Neuronal stem cell (in vitro differentiated cells): ENCODE measurements at places on chromosomes 5 and 9.

DNA sequence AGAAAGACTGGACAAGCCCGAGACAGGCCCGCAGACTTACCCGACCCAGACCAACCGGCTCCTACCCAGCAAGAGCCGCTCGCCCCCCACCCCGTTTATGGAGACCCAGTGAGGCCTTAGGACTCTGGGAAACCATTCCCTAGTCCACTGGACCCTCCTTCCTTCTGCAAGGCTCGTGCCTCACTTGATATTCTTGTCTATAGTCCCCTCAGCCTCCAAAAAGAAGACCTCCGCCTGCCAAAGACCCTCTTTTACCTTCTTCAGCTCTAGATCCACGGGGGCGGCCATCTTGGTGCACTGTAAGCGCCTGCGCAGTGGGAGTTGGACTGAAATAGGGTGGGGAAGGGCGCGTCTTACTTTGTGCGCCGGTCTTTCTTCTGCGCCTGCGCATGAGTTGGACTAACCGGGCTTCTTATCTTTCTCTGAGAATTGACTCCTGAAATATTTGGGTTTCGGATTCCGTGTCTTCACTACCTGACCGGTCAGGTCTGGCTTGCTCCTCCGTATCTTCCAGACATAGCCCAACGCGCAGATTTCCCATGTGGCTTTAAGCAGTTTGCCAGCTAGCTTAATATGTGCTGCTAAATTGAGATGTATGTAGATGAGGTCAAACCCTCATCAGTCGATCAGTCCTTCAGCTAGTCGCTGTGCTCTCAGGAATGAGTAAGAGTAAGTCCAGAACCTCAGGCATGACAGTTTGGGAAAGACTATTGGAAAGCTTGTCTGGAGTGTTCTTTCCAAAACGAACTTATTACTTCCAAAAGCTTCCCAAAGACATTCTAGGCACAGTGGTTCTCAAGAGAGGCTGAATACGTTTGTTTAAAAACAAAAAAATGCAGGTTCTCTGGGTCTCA, at the start of gene PFDN1:
Gene PFDN1, minus strand, starts transcription at position 316 of the 854 bp plus-strand sequence. Its CDS starts 28 bp downstream, at position 288.
- DNase-seq: peak; percentile 95

DNA sequence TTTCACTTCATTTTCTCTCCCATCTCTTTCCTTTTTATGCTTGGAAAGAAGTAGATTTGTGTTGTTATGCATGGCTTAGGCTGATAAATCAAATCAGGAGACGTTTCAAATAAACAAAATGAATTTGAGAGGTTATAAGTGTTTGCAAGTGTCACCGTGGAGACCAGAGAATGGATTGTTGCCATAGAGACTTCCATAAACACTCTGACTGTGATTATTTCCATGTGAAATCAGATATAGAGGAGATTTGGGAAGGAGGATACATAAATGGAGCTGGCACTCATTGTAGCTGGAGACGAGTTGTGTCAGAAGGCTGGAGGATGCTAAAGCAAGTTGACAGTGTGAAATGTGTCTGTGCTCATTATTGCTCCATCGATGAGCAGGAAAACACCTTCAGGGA, 84.2 kb upstream of the PCSK1 start:
- no peak for DNase-seq

DNA sequence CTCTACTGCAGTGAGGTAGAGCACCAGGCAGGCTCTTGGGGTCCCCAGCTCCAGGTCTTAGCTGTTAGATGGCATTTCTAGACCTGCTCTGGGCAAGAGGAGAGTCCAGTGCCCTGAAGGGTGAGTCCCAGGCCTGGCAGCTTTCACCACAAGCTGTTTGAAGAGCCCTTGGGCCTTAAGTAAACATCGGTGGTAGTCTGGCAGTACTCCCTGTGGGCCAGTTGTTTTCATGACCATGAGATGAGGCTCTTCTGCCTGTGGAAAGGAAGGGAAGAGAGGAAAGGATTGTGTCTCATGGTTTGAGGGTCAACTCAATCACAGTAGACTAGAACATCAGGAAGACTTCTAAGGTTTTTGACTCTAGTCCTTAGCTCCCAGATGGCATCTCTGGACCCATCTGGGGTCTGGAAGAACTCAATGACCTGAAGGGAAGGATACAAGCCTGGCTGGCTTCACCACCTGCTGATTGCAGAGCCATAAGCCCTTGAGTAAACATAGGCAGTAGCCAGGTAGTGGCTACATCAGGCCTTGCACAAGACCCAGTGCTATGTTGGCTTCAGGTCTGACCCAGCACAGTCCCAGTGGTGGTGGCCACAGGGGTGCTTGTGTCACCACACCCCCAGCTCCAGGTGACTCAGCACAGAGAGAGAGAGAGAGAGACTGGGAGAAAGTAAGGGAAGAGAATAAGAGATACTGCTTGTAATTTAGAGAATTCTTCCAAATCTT, 114.3 kb upstream of the PCSK5 start:
- no peak for DNase-seq

DNA sequence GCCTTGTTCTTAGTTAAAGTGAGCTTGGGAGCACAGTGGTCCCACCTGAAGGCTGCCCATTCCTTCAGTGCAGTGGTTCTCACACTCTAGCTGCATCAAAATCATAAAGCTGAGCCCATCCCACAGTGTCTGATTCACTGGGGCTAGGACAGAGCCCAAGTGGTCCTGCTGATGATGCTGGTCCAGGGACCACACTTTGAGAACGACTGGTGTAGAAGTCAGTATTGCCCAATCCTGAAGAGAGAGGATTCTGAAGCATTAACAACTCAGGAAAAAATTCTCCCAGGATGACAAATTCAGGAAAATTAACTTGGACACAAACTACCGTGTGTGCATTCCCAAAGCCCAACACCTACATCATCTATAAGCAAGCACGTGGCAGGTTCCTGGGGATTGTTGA, 176.2 kb downstream of the GABBR2 start:
- no peak for DNase-seq

- no peak for DNase-seq
These were observed 209.0 kb upstream of the IRX1 start for GRCh38 chr5:3386637-3387036.

GRCh38 chr9:137972988-137973470, 95.4 kb downstream of the CACNA1B start:
- no peak for DNase-seq

DNA sequence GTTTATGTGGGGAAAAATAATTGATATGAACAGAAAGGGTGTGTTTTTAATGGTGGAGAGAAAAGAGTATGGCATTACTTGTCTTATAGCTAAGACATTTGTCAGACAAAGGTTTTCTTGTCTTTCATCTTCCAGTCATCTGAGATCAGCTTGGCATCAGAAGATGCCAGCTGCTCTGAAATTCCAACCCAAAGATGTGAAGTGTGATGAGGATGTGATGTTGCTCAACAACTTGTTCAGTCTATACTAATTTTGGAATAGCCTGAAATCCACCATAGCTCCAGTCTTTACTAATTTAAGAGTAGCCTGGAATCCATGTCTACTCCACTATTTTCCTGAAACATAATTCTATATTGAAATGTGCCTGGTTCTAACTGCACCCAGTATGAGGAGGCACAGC, 182.3 kb downstream of the CFAP90 start:
- no peak for DNase-seq

DNA sequence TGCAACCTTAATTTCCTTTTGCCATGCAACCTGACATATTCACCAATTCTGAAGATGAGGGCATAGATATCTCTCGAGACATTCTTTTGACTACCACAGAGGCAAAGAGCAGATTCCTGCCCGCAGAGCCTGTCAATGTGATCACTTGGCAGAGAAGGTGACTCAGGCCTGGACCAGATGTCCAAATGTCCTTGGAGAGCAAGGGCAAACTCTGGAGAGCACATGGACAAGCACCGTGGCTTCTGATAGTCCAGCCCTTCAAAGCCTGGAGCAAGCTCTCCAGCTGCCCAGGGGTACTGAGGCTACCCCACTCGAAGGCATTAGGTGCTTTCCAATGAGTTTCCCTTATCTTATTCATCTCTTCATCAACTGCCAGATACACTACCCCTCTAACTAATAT, 50.4 kb upstream of the ALDH1B1 start:
- DNase-seq: no peak

DNA sequence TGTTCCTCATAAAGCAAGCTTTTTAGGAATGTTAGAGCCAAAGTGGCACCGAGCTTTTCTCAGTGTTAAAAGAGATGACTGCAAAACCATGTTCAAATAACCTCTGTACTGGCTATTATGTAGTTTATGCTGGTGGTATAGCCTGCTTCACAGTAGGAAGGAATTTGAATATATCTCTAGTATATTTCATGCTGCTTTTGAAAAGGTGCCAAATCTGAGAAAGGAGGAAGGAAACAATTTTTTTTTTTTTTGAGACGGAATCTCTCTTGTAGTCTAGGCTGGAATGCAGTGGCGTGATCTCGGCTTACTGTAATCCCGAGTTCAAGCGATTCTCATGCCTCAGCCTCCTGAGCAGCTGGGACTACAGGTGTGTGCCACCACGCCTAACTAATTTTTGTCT, 13.5 kb downstream of the CREBRF start:
- no peak for DNase-seq

- no peak for DNase-seq
These were observed 1131.0 kb downstream of the MAT2B start for GRCh38 chr5:164636456-164636855.

GRCh38 chr9:133103987-133104505, 17.0 kb downstream of the RALGDS start:
- no peak for DNase-seq

DNA sequence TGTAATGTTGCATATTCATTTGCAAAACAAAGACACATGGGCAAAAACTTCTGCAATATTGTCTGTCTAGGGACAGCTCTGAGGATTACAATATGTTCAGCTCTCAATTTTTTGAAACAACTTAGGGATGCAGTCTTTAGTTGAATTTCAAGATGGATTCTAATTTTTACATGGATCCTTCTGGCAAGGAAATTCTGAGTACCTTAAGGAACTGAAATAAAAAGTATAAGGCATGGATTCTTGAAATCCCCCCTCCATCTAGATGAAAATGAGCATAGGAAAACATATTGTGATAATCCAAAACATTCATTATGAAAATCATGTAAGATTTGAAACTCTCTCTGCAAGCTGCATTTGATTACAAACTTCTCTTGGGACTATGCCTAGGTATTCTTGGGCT, 568.6 kb downstream of the CETN3 start:
- DNase-seq: no peak

DNA sequence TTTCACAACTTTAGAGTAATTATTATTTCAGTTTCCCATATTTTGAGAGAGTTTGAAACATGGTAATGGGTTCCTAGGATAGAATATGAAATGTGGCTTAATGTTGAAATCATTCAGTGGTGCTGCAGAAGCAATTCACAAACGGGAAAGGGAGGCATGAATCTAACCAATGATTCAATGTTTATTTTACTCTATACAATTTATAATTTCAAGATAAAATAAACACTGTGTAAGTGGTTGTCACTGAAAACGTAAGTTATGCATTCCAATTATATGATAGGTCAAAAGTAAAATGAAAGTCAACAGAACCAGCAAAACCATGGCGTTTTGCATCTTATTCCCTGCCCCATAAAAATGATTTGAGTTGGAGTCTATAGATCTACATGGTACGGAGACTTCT, 1207.1 kb upstream of the CDH18 start:
- DNase-seq: no peak

GRCh38 chr5:159106193-159106568, 6.5 kb upstream of the EBF1 start:
- no peak for DNase-seq

- DNase-seq: no peak
These were observed 335.3 kb upstream of the TLE4 start for GRCh38 chr9:79236466-79236865.

DNA sequence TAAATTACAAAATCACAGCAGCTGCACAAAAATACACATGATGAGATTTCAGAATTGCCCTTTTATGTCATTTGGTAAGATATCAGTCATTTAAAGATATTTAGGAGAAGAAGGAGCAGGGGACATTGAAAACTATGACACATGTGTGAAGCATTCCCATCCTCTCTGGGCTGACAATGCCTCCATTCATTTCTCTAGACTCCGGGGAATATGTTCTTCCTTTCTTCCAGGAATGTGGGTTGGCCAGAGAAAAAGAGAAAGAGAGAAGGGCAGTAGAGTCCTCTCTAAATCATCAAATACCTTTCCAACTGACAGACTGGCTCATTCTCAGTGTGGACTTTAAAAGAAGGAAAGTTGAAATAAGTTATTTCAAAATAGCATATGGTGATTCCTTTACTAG, 205.6 kb upstream of the ADAMTSL1 start:
- peak; percentile 51 for DNase-seq

DNA sequence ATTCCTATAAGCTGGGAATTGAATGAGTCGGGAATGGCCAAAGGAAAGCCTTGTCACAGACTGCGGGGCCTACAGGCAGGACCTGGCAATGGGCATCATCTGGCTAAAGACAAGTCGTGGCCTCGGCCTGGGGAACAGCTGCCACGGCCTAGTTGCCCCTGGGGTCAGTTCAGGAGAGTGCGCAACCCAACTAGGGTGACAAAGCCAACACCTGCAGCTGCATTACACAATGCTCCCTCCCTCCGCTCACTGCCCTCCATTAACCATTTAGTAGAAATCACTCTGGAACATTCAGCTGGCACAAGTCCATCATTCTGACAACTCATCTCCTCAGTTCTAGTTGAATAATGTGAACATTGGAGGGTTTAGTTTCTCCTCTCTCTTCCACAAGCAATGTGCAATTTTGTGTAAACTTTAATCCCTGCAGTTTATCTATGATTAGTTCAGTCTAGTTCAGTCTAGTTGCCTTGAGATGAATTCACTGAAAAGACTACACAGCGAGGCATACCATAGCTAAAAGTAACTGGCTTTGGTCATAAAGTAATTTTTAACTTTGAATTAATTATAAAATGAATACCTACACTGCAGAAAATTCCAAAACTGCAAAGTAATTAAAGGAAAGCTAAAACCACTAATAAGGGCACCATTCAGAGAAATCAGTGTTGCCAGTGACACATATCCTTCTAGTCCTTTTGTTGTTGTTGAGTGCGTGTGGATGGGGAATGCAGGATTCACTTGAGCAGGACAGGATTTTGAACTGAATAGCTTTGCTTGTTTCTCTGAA, 5.1 kb downstream of the GLDC start:
- no peak for DNase-seq

- no peak for DNase-seq
These were observed 680.6 kb downstream of the ELAVL2 start for GRCh38 chr9:23145467-23145866.

DNA sequence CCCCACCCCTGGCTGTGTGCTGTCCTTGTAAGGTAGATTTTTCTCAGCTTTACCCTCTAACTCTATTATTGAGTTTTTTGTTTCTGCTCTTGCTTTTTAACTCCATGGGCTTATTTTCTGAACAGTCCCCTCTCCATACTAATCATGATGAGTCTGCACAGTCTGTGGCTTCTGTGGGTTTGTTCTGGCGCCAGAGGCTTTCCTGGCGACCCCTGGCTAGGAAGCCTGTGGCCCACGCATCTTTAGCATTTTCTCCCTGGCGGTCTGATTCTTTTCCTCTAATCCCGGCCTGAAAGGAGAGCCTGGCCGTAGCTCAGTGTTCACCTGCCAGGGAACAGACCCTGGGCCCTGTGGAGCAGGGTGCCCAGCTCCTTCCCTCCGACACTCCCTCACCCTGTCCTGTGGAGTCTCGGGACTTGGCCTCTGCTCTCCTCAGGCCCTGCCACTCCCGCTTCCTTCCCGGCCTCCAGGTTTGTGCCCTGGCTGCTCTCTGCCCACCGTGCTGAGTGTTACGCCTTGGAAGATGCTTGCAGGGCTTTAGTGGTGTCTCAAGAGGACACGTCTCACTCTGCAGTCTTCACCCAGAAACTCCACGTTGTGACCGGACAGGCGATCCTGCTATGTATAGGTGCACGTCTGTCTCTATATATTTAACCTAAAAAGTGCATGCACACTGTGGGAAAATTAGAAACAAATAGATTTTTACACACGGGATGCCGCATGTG, 31.7 kb upstream of the LRRC14B start:
- DNase-seq: no peak

GRCh38 chr5:172424111-172424490, 30.2 kb downstream of the SH3PXD2B start:
- DNase-seq: no peak

GRCh38 chr5:13591621-13592020, 352.9 kb downstream of the DNAH5 start:
- DNase-seq: no peak
